ENCODE measurements at places on chromosomes 13 and 19. TPM values are rescaled to one million over a fixed set of nuclear protein-coding genes. Genes with fewer than 3 reads are reported as not detected.

Gene CCDC97
- 29.7 TPM for polyA plus RNA-seq

GRCh38 chr13:40706439-40706838, 40.0 kb upstream of the FOXO1 start:
- DNase-seq = no peak

DNA sequence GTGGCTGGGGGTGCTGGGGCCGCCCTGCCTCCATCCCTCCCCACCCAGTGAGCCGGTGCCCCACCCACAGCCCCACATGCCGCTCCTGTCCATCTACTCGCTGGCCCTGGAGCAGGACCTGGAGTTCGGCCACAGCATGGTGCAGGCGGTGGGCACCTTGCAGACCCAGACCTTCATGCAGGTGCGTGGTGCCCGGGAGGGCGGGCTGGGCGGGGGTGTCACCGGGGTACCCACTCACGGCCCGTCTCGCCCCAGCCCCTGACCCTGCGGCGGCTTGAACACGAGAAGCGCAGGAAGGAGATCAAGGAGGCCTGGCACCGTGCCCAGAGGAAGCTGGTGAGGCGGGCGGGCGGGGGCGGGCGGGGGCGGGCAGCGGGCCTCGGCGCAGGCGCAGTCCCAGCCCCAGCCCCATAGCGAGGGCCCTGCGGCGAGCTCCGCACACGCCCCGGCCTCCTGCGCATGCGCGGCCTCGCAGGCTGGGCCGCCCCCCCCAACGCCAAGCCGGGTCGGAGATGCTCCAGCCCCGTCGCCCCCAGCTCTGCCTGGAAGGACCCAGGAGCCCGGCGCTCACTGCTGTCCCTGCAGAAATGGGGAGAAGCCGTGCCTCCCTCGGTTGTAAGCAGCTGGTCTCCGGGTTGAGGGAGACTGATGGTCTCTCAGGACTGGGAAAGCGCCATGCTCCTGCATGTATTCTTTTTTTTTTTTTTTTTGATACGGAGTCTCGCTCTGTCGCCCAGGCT, 7.7 kb downstream of the ARHGAP45 start:
- DNase-seq = peak; percentile 98

GRCh38 chr13:31035185-31035965, 102.9 kb downstream of the TEX26 start:
- DNase-seq = no peak

- DNase-seq = no peak
Observed at GRCh38 chr19:13033819-13034611, 38.7 kb downstream of the NFIX start.

- DNase-seq = no peak
Observed at GRCh38 chr13:79531542-79532254, 50.7 kb downstream of the NDFIP2 start.

GRCh38 chr13:91359631-91360030, 12.1 kb downstream of the MIR17HG start:
- DNase-seq = no peak

- DNase-seq = no peak
Observed at GRCh38 chr19:8462571-8462970, 17.8 kb downstream of the HNRNPM start.

GRCh38 chr19:47032171-47032811, 12.7 kb downstream of the NPAS1 start:
- peak; percentile 60 for DNase-seq

Gene TMEM238
- 1.9 TPM for polyA plus RNA-seq

DNA sequence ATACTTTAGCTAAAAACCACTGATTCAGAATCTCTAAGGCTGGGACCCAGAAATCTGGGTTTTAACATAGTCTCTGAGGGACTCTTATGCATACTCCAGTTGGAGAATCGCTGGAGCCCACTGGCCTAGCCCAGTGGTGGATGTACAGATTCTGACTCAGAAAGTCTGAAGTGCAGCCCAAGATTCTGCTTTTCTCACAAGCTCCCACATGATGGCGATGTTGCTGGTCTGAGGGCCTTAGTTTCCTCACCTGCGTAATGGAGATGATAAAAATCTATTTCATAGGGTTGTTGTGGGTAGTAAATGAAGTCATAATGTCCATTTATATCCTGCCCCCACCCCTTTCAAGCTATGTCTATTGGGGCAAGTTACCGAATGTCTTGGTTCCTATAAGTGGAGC, 7.7 kb upstream of the CDADC1 start:
- no peak for DNase-seq

DNA sequence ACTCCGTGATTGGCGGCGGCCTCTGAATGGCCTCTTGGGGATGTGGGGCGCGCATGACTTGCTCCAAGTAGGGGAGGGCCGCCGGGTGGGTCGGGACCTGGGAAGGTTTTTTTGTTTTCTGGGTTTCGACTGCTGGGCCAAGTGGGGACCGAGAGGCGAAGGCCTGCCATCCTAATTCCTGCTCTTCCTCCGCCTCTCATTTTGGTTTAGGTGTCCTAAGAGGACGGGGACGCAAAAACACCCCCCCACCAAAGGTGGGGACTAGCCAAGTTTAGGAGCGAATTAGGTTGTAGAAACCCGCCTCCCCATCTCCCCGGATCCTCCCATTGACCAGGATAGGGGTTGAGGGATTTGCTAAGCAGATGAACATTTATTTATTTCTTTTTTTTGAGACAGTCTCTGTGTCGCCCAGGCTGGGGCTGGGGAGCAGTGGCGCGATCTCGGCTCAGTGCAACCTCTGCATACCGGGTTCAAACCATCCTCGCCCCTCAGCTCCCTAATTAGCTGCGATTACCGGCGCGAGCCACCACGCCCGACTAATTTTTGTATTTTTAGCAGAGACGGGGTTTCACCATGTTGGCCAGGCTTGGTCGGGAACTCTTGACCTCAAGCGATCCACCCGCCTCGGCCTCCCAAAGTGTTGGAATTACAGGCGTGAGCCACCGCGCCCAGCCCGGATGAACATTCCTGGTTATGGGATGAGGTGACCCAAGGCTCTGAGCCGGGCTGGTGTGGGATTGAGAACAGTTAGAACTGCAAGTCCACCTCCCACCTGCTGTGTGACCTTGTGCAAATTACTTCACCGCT, 838 bp downstream of the PPP2R1A start:
- DNase-seq = no peak

GRCh38 chr19:18344582-18344950, 4.2 kb downstream of the PGPEP1 start:
- no peak for DNase-seq

- DNase-seq = no peak
Observed at GRCh38 chr13:110244071-110244830, 62.7 kb downstream of the COL4A1 start.

GRCh38 chr13:32537580-32538142, 934 bp downstream of the N4BP2L2 start:
- peak; percentile 9 for DNase-seq

Gene RAP2A
- 3.6 TPM for polyA plus RNA-seq

Gene PSG1
- not detected for polyA plus RNA-seq

- no peak for DNase-seq
Observed at GRCh38 chr13:73169971-73170370, 111.2 kb downstream of the KLF5 start.

DNA sequence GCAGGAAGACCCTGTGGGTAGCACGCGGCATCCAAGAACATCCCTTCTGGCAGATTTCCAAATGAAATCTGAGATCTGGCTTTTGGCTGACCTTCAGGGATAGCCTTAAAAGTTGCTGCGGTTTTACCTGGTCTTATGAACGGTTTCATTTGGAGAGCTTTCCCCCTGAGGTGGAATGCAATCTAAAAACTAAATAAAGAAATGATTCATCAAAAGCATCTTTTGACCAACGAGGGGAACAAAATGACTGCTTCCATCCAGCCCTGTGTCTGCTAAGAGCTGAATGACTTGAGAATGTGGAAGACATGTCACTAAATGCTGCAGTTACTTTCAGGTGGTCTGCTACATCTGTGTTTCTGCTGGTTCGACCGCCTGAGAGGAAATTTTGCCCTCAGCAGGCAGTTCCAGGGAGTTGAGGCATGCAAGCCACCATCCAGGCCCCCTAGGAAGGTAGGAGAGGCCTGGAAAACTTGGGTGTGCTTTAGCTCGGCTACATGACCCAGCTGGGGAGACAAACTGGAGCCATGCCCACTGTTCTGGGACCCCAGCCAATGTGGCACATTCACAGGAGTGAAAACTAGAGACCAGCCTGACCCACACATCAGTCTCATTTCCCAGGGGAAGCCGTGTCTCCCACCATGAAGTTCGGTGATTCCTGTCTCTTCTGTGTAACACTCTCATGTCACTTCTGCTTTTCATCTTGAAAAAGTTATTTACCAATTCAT, 175.1 kb upstream of the KL start:
- DNase-seq = no peak

- DNase-seq = no peak
Observed at GRCh38 chr13:90686442-90686841, 661.0 kb upstream of the MIR17HG start.

Gene NUDT19
- 5.0 TPM for polyA plus RNA-seq

DNA sequence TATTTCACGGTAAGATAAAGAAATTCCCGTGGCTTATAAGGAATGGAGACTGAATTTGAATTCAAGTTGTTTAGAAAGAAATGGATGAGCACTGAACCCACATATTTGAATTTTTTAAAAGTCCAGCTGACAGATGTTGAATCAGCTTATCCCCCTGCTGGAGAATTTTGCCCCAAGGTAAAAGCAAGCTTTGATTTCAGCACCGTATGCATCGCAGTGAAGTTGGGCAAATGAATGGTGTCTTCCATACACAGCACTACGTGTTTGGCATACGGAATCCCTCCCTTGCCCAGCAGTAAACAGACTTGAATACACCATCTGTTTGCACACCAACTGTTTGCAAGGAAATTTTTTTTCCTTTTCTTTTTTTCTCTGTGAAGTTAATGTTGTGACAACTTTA, 77.5 kb upstream of the PEG3 start:
- no peak for DNase-seq

Gene PSG11
- not detected for polyA plus RNA-seq

- peak; percentile 60 for DNase-seq
Observed at GRCh38 chr19:51690454-51691073, 2.6 kb upstream of the SPACA6 start.
